Stimulated activated CD4-positive, alpha-beta T cell treated with anti-CD3 and anti-CD28 coated beads, Interleukin-4, amount 100 ng/mL, for 1 hour (primary cell): ENCODE measurements at places on chromosomes 2 and 18.

DNA sequence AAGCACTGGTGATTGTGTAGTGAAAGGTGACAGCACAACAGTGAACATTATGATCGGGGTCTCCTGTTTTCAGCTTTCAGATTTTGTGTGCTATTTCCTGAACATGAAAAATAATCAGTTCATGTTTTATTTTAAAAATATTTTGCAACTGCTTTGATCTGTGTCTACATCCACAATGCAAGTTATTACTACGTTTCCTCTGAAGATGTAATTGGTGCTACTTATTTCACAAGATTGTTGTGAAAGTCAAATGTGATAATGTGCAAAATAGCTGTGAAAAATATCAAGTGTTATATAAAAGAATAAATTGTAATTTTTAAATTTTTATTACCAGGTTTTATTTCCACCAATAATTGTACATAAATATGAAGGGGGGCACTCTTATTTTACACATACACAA is 6.1 kb upstream of the GCA start:
- DNase-seq = no peak

DNA sequence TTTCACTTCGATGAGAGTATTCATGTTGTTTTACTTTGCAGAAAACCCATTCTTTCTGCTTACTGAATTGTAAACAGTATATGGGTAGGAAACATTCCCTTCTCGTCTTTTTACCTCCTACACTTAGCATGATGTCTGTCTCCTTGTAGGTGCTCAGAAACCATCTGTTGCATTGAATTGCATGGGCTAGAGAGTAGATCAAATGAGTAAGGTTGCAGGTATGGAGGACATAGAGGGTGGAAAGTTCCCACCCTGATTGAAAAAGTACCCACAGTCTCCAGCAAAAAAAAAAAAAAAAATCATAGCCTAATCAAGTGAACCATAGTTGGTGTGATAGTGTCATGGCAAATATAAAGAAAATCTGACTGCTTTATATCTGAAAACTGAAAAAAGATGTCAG is 1.7 kb downstream of the CYTIP start:
- DNase-seq = no peak

- no peak for DNase-seq
Observed at GRCh38 chr18:54679318-54680149, 88.5 kb downstream of the DYNAP start.

DNA sequence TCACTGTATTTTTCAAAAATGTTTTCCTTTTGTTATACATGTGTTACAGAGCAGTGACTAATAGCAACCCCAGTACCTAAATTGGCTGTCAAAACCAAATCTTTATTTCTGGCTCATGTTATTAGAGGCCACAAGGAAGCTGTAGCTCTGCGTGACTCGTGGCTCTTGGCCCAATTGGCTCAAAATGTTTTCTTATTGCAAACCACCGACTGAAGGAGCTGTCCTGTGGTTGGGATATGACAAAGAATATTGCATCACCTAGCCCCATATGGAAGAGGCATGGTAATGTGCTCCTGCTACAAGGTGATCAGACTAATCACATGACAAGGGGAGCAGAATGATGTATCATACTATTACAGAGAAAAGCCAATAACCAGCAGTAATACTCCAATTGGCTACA is 1058.5 kb downstream of the CBLN2 start:
- DNase-seq = no peak

- DNase-seq = no peak
Observed at GRCh38 chr18:36513556-36513955, 216.0 kb downstream of the FHOD3 start.

- DNase-seq = no peak
Observed at GRCh38 chr2:120018549-120018948, 5.7 kb downstream of the EPB41L5 start.

DNA sequence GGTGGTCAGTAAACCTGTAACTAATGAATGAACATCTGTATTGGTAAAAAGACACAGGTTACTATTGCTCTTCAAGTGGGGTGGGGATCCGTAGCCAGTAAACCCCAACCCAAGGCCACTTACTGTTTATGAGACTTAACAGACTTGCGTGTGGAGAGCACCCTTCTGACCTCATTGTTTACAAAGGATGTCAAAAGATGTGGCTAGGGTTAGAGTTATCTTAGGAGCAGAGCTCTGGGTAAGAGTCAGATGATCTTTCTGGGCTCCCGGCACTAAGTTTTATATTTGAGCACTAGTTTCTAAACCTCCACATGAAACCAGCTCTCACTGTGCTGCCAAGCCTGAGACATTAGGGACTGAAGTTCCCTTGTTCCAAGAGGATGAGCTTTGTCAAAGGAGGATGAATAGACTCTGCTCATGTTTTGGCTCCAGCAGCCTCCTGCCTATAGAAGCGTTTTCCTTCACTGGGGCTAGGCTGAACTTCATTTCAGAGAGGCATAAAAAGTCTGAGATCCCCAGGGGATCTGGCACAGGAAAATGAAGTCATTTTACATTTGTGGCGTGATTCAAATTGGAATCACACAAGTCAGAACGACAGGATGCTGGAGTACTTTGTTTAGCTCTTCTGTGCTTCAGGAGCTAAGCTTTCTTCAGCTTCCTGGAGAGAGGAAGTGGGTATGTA is 403.1 kb upstream of the TRIB2 start:
- no peak for DNase-seq

- no peak for DNase-seq
Observed at GRCh38 chr2:233462202-233462785, 104.3 kb downstream of the USP40 start.
